ENCODE measurements at places on chromosomes 13 and 19.

DNA sequence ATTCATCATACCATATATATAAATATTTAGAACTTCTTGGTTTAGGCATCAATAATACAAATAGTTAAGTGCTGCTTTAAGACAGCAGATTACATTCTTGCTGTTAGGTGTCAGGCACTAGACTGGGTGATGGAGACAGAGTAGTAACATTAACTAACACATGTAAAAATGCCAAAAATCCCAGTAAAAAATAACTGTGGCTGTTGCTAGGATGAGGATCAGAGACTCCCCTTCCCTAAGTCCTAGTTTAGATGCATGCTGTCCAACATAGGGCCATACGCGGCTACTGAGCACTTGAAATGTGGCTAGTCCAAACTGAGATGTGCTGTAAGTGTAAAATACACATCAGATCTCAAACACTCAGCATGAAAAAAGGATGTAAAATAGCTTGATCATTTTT is 94.7 kb downstream of the CDADC1 start:
- peak; percentile 37 for DNase-seq

DNA sequence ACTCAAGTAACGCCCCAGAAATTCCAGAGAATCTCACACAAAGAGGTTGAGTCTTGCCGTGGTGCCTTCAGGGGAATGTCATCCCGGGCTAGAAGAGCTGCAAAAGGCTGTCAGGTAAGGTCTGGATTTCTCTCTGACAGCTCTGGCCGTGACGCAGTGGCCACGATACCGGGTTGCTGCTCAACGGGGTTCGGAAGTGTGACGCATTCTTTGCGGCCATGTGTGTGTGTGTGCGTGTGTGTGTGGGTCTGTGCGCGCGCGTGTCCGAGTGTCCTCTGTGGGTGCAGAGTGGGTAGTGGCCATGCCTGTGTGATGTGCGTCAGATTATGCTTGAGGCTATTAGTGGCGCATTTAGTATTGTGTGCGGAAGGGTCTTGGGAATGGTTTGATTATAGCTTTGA is 306 bp downstream of the ZNF540 start:
- DNase-seq: peak; percentile 44

DNA sequence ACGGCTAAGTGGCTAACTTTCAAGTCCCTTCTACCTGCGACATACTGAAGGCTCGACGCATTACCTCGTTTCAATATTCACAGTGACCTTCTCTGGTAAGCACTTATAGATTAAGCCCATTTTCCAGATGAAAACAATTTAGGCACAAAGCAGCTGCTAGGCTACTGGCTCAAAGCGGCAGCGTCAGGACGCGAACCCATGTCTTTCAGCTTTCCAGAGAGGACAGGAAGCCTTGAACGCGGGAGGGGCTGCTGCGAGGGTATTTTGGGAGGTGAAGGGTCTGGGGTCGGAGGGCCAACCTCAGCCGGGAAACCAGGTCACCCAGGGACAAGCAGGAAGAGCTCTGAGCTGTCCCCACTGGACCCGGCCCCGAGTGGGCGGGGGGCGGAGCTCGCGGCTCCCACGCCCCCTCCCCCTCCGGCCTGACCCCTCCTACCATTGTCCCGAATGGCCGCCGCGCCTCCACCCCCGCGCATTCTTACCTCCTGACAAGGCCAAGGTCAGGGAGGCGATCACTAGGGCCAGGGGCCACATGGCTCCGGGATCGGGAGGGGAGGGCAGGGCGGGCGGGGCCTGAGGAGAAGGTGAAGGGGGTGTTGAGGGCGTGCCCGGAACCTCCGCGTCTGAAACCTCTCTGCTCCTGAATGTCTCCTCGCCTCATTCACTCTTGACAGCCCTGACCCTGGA is at the start of gene KLK13:
Gene KLK13, minus strand, starts transcription at position 559 of the 687 bp plus-strand sequence. Its CDS starts 25 bp downstream, at position 534.
- no peak for DNase-seq

DNA sequence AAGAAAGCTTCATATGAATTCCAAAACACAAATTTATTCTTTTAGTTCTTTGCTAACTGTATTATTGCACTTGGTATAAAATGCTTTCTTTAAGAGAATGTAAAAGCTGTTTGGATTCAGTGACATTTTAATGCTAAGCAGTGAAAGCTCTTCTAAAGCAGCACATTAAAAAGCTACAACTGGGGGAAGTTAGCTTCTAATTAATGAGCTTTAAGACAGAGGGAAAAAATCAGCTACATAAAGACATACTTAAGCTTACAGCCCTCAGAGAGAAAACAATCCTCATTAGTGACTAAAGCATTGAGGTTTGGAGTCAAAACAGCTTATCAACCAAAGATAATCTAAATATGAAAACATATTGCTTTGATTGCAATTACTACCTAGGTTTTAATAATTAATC is 1222.2 kb upstream of the SPRY2 start:
- DNase-seq: no peak

GRCh38 chr13:95391362-95391761 is 90.1 kb upstream of the ABCC4 start:
- DNase-seq: peak; percentile 6

- DNase-seq: no peak
Measured at GRCh38 chr13:52837850-52838249, 10.6 kb downstream of the PCDH8 start.

DNA sequence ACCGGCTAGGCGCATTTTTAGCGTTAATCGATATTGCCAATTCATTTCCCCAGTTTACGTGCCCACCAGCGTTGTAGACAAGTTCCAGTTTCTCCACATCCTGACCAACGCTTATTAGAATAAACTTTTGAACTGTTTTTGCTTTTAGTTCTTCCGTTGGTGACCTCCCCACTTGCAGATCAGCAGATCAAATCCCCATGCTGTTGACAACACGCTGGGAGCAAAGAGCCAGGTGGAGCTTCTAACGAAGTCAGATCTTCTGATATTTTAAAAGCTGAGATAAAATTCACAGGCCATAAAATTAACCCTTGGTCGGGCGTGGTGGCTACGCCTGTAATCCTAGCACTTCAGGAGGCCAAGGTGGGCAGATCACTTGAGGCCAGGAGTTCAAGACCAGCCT is 21.2 kb downstream of the RCN3 start:
- DNase-seq: no peak

DNA sequence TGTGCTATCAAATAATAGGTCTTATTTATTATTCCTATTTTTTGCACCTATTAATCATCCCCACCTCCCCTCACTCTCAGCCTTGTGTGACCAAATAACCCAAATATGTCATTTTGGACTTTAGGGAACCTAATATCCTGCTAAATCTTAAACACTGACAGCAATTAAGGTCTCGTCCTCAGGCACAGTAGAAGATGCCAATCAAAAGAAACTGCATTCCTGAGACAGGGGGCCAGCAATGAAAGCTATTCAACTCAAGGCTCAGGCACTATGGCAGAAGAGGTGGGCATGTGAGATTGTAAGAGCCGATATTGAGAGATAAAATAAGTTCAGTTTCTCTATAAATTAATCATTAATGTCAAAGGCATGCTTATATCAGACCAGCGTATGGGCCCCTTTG is 1437.7 kb upstream of the PCDH9 start:
- DNase-seq: no peak

GRCh38 chr13:76759877-76760276 is 126.3 kb downstream of the KCTD12 start:
- no peak for DNase-seq

GRCh38 chr13:95056266-95056665 is 245.0 kb downstream of the ABCC4 start:
- DNase-seq: no peak

GRCh38 chr13:26445092-26445491 is 112.4 kb upstream of the WASF3 start:
- DNase-seq: no peak

DNA sequence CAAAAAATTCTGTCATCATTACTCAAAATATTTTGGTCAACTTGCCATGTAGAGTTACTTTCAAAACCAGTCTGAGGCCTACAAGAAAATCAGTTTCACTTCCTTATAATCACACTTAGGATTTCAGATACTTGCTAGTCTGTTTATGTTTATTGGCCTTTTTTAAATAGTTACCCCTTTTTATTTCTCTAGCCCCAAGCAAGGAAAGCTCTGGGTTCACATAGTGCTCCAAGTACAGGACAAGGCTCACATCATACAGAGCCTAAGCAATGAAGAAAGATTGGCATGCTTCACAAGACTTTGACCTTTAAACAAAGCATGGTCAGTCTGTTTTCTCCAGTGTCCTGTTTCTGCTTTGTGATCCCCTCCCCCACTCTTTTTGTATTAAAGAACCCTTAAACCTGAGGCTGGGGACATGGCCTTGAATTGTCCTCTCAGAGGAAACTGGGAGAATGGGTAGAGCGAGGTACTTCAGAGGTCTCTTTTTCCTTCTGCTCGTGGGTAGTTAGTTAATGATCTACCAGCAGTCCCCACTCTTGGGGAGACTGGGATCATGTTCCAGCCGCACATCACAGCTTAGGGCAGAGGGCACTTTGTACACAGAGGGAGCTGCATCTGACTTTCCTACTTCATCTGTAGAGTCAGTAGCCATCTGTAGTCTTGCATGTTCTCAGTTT is 30.7 kb downstream of the CEACAM1 start:
- no peak for DNase-seq

- peak; percentile 87 for DNase-seq
Measured at GRCh38 chr13:34416971-34417380, 525.1 kb upstream of the NBEA start.

DNA sequence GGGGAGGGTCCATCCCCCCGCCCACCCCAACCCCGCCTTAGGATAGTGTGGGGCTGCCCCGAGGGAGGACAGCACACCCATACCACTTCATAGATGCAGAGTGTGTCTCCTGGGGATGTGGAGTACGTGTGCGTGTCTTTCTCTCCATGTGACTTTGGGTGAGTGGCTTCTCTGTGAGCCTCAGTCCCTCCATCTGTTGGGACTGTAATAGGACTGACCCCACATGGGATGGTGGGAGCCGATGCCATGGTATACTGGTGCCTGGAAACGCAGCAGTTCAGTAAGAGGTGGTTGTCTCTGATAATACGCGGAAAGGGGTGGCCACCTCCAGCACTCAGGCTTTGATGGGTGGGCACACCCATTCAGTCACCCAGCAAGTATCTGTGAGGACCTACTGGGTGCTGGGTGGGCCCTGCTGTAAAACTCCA is 816 bp upstream of the PRKD2 start:
- DNase-seq: no peak

DNA sequence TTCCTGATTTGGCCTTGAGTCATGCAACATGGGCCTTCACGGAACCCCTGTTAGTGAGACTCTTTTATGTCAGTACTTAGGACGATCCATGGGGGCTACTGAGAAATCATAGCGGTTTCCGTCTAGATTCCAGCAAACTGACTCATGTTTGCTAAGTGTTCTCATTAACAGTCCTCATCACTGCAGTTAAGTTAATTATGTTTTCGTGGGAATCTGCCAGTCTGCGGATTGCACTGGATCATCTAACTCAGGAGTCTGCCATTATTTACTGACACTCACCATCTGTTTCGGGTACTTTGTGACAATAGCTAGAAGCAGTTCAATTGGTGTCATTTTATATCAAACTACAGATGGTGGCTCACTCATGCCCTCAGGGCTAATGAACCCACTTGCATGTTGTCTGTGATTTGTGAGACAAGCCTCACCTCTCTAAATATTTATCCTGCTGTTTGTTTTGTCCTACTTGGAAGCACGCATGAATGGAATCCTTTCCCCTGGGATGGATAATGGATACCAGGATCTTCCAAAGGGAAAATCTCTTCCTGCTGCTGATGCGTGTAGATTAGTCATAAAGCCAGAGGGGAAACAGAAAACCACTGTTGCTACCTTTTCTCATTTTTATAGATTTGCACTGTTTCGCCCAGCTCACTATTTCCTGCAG is 61.8 kb downstream of the RAB20 start:
- DNase-seq: peak; percentile 83

DNA sequence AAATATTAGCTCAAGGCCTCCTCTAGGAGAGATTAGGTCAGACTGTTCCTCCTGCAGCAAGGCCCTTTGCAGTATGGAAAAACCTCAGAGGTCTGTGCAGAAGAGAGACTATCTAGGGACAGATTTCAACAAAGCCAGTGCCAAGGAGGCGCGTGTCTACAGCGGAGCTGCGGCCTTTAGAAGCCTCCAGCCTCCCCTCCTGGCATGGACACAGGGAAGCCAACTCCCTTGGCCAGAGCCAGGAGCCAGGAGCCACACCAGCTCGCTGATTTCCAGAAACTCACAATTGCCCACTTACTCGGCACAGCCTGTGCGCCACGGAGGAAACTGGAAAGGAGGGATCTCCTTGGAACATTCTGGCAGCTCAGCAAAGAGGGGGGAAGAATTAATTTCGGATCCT is 63.4 kb downstream of the INSR start:
- peak; percentile 10 for DNase-seq

- no peak for DNase-seq
Measured at GRCh38 chr19:5579286-5579685, 11.5 kb upstream of the TINCR start.

DNA sequence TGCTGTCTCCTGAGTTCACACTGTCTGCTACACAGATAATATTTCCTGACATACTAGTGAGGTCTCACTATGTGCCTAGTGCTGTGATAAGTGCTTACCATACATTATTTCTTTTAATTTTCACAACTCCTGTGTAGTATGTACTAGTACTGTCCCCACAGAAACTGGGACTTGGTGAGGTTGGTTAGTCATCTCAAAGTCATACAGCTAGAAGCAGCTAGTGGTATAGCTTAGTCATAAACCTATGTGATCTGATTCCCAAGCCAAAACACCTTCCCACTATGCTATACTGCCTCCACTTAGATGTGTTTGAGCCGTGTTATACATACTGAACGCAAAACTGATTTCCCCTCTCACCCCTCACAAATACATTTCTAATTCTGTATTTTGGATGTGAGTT is 10.5 kb downstream of the MTMR6 start:
- no peak for DNase-seq

DNA sequence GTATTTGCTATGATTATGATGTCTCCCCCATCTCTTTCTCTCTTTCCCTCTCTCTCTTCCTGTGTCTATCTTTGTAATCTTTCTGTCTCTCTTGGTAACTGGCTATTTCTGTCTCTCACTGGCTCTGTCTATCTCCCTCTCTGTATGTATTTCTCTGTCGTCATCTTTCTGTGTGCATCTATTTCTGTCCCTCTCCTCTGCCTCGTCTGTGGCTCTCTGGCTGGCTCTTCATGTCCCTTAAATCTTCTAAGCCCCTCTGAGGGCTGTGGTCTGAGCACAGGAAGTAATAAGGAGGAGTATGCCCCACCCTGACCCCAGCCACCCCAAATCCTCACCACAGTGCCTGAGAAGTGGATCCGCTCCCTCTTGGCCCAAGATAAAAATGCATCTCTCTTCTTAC is 104.4 kb downstream of the DNAJC15 start:
- no peak for DNase-seq
